ENCODE measurements at places on chromosomes 3 and 15.

DNA sequence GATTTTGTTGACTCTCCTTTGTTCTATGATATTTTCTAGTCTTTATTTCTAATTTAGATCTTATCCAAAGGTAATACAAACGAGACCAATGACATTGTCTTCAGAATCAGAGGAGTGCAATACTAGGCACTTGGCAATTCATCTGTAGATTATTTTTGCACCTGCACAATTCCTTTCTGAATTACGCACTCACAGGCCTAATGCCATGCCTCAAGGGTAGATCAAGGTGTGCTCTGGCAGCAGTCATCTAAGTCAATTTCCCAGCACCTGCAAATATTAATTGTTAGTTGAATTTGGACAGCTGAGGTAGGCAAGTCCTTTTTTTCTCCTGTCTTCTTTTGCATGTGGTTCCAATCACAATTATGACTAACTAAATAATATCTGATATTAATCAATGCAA lies 653.2 kb downstream of the ROBO2 start:
- DNase-seq = no peak

DNA sequence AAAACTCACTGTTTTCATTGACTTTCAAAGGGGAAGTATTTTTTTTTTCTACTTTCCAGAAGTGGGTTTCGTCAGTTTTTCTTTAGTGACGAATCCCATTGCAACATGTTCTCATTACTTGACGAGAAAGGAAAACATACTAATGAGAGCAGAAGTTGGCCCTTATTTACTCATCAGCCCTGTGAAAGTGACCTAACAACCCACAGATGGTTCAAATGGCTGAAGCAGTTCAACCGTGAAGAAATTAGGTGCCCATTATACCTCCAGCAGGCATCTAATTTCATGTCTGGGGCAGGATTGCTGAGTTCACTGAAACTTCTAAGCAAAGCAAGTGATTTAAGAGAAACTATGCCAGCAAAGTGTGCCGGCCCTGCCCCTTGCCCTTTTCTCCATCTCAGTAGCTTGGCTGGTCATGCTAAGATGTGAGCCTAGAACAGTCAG lies 9.0 kb downstream of the AQP9 start:
- no peak for DNase-seq

- DNase-seq = no peak
Observed at GRCh38 chr3:21587894-21588293, 163.1 kb downstream of the ZNF385D start.

DNA sequence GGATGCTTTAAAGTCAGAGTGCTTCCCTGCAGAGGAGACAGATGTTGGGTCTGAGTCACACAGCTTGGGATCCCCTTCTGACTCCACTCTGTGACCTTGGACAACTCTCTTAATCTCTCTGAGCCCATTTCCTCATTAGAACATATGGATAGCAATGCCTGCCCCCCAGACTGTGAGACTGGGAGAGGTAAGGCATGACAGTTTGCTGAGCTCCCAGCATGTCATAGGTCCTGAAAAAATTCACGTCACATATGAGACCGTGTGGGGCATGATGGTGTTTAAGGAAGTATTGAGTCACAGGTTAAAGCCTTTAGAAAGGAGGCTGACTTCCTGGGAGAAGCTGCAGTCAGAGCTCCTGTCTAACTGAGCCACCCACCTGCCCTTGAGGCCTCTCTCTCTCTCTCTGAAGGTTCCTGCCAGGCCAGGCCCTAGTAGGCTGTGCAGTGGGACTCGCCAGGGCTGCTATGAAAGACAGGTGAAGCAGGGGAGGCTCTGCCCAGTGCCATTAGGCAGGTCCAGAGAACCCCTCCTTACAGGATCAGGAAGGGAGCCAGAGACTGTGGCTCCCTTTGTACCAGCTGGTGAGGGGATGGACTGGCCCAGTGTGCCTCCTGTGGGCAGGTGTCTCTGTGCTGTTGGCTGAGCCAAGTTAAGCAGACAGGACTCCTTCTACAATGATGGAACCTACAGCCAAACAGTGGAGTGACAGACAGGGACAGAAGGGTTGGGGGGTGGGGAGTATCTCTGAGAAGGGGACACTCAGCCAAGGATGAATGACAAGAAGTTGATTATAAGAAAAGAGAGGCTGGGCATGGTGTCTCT lies 19.5 kb upstream of the DOCK3 start:
- no peak for DNase-seq

- DNase-seq = no peak
Observed at GRCh38 chr15:85168642-85169173, 187.1 kb downstream of the PDE8A start.
